ENCODE measurements at places on chromosomes 1 and 21.

DNA sequence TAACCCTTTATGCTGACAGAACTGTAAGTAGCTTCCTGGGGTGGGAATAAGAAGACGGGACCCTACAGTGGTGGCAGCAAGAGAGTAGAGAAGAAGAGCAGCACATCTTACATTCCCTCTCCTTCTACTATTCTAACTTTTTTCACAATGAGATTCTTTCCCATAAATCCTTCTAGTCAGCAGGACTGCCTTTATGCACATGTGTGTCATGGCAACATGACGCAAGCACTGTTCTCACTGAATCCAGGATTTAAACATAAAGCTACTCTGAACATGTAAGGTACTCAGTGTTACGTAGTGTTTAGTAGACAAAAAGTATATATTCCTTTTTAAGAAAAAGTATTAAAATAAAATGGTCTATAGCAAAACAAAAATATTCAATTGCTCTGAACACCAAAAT is 309.7 kb upstream of the LYPLAL1 start:
- DNase-seq: no peak

DNA sequence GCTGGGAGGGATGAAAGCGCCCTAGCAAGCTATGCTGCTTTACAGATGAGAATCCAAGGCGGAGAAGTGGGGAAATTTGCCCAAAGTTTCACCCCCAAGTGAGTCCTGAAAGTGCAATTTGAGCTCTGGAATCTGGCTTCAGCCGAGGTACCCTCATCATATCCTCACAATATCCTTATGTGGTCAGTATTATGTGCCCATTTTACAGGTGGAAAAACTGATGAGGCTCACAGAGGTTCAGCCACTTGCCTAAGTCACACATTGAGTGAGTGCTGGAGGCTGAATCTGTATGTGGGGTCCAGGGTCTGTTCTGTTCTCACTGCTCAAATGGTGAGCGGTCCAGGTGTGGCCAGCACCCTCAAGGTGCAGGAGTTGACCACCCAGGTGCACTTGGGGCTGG is 85.3 kb downstream of the MATN1 start:
- no peak for DNase-seq

DNA sequence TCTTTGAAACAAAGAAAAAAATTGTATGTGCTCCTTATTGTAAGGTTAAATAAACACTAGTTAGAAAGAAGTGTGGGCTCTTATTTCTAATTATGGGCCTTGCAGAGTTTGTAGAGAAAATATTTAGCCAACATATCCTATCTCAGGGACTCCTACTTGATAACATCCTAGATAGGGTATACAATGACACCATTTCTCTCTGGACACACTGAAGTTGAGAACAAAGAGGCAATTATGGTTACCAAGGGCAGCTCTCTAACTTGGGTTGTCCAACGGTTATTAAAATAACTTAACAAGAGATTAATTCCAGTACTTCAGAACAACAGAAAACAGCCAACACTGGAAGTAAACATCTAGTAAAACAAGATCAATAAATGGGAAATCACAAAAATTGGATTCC is 69.0 kb upstream of the ZC3H11B start:
- DNase-seq: no peak

DNA sequence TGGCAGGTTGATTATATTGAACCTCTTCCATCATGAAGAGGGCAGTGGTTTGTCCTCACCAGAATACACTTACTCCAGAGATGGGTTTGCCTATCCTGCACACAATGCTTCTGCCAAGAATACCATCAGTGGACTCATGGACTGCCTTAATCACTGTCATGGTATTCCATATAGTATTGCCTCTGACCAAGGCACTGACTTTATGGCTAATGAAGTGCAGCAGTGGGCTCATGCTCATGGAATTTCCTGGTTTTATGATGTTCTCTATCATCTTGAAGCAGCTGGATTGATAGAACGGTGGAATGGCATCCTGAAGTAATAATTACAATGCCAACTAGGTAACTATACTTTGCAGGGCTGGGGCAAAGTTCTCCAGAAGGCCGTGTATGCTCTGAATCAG is 16.6 kb upstream of the GBP6 start:
- DNase-seq: no peak

- no peak for DNase-seq
Observed at GRCh38 chr1:95028954-95029353, 43.8 kb downstream of the ALG14 start.

DNA sequence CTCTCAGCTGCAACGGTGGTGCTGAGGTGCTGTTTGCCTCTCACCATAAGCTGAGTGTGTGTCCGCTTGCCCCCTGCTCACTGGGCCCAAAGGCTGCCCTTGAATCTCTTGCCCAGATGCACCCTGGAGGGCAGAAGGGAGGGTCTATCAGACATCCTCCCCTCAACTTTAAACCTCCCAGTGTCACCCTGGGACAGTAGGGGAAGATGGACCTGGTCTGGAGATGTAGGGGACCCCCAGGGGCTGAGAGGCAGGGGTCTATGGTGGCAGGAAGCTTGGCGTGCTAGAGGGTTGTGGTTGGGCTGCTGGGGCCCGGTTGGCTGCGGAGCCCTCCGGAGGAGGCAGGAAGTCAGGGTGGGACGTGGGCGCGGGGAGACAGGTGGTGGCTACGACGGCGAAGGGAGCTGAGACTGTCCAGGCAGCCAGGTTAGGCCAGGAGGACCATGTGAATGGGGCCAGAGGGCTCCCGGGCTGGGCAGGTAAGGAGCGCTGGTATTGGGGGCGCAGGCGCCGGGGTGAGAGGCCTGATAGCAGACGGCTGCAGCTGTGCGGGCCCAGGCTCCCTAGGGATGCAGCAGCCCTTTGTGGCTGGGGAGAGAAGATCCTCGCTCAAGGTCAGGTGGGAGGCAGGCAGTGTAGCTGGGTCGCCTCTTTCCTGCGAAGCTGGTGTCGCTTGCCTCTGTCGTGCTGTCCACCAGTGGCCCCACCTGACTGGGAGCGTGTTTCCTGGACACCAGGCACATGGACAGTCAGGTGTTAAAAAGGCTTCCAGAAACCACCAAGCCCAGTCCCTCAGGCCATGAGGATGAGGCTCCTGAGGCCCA is at the start of gene LCK:
TSS of gene LCK (plus strand) at position 373 of the 824 bp plus-strand sequence. CDS start 23,065 bp downstream, outside the sequence.
- no peak for DNase-seq

DNA sequence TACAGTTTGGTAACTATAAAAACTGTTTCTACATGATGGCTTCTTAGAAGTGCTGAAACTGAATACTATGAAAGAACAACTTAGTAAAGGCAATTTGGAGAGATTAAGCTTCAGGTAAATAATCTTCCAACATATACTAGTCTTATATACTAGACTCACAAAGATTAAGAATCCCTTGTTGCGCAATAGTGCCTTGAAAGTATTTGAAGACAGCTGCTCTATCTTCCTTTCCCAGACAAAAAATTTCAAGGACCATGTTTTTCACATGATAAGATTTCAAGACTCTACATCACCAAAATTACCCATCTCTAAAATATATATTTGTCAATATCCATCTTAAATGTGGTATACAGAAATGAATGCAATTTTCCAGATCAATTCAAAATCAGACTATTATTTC is 37.7 kb upstream of the ASPM start:
- DNase-seq: no peak

DNA sequence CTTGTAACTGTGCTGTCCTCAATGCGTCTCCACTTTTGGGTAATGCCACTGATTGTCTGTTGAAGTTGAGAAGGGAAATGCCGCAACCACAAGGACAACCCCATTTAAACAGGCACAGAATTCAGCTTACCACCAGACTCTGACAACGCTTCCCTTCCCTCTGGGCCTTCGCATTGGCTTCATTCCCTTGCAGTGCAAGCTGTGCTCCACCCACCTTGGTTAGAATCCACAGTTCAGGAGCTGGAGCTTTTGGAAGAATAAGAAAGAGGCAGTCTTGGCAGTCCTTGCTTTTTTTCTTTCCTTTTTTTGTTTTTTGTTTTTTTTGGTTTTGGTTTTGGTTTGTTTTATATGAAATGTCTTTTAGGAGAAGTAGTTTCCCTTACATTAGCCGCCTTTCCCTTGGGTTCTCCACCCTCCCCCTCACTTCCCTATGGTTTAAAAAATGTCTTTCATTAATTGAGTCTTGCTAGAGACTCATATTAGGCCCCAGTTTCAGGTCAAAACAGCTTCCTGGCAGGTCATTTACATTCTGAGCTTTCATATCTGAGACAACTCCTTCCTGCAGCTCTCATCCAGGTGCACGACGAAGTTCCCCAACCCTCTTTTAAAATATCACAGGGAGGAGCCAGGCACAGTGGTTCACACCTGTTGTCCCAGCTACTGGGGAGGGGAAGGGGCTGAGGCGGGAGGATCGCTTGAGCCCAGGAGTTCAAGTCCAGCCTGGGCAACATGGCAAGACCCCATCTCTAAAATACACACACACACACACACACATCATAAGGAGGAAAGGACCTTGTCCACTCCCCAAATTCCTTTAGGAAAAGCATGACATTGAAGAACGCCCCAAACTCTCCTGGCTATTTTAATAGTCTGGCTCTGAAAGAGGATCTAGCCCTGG is 20.7 kb upstream of the LAX1 start:
- no peak for DNase-seq

DNA sequence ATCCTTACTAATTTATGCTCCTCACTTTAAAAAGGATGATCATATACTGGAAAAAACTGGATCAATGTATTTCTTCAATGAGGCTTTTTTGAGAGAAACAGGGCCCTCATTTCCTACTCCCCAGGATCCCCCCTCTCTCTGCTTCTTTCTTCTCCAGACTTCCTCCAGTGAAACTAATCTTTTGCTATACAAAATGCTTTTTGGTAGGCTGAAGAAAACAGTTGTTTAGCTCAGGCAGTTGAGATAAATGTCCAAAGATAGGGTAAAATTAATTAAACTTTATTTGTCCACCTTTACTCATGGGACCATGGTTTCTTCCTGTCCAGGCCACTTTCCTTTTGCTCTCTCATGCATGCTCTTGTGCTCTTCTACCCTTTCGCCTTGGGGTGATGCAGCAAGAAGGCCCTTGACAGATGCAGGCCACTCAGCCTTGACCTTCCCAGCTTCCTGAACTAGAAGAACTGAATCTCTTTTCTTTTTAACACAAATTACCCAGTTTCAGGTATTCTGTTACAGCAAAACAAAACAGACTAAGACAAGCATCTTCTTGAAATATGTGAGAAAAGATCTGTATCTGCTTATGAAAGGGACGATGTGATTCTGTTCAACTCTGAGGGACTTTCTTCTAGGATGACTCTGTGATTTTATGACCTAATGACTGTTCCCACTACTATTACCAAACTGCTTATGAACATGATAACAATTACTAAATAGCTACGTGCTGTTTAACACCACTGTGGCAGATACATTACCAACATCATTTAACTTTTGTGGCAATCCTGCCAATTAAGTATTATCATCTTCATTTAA is 63.7 kb downstream of the NVL start:
- no peak for DNase-seq

DNA sequence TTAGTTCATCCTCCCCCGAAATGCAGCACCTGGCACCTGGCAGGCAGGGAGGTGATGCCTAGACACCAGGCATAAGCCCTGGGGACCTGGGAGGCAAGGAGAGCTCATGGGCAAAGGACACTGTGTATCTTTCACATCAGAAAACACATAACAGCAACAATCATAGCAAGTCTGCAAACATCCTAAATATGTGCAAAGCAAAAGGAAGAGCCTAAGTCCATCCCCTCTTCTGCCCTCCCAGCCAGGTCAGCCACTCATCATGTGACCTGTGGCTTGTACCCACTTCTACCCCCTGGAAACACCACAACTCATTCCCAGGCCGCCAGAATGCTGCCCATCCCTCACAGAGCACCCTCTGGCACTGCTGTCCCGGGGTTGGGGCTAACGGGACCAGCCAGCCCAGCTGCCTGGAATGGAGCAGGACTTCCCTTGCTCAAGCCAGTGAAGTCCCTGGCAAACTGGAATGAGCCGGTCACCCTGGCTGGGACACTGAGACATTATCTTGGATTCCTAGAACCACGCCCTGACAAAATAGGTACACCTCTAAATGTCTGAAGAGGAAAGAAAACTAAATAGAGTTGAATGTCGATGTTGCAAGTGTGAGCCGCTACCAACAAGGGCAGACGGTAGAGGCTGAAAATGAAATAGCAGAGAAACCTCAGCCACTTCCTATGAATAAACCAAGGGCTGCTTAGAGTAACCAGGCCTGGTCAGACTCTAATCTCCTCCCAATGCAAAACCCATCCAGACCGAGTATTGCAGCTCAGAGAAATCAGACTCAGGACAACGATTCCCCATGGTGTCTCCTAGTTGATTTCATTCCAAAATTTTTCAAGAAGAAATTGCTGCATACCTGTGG is 29.4 kb downstream of the TMPRSS2 start:
- no peak for DNase-seq

DNA sequence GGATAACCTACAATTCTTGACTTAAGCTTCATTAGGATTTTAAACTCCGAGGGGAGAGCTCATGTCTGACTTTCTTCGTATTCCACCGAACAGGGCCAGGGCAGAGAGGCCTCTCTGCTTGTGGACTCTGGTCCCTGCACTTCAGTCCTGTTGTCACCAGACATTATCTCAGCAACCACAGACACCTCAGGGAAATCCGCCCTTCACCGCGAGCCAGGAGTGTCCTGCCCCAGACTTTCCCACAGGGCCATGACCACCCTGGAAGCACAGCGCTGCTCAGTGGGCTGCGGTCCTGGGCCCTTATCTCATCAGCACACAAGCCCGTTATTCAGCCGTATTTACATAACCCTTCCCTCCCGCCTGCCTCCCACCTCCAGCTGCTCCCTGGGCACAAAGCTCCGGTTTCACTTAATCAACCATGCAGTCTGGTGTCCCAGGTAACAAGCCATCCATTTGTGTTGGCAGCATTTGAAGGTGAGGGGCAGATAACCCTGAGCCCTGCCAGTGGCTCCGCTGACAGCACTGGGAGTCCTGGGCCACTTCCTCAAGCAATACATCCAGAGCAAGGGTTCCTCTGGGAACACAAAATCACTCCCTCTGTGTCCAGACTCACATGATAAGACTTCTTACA is 122.8 kb upstream of the RAB4A start:
- no peak for DNase-seq

DNA sequence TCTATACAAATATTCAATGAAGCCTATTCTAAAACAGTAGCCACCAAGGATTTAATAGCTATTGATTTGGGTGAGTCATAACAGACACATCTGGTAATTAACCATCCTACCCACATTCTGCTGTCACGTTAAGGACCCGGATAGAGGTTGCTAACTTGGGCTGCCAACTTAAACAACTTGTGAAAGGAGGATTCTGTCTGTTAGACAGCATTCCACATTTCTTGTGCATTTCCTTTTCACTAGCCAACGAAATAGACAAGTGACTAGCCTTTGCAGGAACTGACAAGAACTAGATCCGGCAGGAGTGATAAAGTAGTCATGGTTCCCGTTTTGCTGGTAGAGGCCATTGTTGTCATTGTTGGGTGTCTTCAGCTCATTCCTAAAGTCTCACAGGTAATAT is 9.5 kb downstream of the DSCAM start:
- DNase-seq: no peak
